ENCODE measurements at places on chromosomes 11 and 22.

- peak; percentile 96 for DNase-seq
Measured at GRCh38 chr22:36659762-36660509, 43.6 kb downstream of the CACNG2 start.

DNA sequence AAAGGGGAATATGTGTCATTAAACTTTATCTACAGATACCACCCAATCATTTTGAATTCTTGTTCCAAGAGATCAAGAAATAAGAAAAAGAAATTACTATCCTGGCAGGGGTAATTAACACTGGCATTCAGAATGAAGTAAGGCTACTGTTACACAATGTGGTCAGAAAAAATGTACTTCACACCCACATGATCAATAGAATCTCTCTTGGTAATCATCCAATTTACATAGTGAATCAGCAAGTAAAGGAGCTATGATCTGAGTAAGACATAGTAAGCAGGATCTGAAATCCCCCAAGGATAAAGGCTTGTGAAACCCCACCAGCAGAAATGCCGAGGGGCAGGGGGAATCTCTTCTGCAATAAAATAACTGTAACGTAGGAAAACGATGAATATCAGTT lies 466.5 kb downstream of the FAM181B start:
- DNase-seq, result no peak

DNA sequence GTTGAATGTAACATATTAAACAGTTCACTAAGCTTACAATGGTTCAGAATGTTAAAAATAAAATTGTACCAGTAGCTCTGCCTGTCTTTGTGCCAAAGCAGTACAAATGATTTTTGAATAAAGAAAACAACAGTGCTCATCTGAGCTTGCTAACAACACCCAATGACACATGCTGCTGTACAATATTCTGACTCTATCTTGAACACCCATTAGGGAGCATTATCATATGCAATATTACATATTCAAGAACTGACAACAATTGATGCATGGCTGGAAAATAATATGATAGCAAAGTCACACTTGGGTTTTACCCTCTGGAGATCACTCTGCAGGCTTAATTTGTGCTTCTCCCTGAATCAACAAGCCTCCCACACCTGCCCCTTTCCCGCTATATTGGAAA lies 953.7 kb downstream of the OPCML start:
- no peak for DNase-seq

GRCh38 chr22:17201285-17201945 lies 17.8 kb downstream of the ADA2 start:
- no peak for DNase-seq

DNA sequence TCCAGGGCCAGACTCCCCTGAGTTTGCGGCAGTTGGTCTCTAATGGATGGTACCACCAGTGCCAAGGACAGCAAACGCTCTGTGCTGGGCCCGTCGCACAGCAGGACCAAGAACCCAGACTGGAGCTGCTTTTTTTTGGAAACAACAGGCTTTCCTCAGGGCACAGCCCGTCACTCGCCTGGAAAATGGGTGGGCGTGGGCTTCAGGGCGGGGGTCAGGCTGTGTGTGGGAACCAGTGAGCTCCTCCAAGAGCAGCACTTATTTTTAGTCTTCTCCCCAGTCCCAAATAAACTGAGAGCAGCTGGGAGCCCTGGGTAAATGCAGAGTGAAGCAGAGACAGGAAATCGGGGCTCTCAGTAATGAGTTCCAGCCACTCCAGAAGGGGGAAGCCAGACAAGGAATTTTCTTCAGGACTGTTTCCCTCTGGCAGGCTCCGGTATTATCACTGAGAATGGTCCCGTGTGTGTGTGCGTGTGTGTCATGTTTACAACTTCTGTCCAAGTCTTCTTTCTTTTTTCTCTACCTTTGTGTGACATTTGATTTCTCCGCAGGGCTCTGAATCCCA lies 63.0 kb downstream of the PPFIBP2 start:
- peak; percentile 75 for DNase-seq

GRCh38 chr11:49851511-49851910 lies 100.7 kb upstream of the OR4C13 start:
- DNase-seq, result no peak

DNA sequence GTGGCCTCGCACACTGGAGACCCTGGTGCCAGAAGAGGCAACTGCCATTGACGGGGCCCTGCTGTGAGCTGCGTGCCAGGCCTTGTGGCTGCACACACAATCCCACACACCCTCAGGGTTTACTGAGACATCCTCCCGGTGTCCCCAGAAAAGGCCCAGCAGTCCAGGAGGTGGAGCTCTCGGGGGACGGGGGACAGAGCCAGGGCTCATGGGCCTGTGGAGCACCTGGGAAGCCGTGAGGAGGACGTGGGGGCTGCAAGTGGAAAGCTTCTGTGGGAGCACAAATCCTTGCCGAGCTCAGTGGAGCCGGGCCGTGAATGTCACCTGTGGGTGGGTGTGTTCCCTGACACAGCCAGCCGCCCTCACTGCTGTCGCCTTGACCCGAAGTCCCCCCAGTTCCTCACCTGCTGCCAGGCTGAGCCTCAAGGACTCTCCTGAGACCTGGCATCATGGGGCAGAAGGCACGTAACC lies 609.7 kb downstream of the TBC1D22A start:
- DNase-seq, result no peak

GRCh38 chr22:31178859-31179258 lies 18.9 kb downstream of the RNF185 start:
- DNase-seq, result no peak

DNA sequence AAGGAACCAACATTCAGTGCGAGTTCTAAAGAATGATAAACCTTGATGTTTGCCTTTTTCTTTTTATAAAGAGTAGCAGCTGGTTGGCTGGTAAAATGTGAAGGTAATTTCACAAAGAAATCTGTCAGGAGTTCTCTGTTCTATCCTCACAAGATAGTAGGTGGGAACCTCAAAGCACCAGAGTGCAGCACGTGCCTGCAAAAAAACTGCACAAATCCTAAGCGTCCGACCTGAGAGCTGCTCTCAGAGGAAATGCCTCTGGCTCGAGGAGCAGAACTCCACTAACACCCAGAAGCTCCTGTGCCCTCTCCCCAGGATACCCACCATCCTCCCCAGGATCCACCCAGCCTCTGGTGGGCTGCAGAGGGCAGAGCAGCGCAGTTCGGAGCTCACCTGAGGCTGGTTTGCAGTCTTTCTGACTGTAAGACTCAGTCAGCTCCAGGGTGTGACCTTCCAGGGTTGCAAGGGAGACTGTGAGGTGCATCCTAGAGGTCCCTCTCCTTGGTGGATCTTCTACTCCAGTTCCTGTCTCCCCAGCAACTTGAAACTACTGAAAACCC lies 23.5 kb downstream of the PRDM10 start:
- no peak for DNase-seq

GRCh38 chr11:44528103-44528502 lies 37.4 kb upstream of the CD82 start:
- no peak for DNase-seq

DNA sequence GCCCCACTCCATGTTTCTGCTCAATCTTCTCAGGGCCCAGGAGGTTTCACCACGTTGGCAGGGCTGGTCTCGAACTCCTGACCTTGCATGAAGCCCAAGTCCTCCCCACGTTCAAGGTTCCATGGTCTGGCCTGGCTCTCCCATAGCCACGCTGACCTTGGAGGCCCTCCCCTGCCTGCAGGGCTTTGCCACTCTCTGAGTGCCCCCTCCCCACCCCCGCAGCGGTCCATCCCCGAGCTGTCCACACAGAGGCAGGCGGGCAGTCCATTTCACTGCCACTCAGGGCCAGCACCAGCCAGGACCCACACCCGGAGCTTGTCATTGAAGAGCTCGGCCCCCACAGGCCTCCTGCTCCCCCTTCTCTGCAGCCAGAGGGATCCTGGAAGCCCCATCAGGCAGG lies 30.7 kb downstream of the ARHGAP8 start:
- DNase-seq, result no peak

DNA sequence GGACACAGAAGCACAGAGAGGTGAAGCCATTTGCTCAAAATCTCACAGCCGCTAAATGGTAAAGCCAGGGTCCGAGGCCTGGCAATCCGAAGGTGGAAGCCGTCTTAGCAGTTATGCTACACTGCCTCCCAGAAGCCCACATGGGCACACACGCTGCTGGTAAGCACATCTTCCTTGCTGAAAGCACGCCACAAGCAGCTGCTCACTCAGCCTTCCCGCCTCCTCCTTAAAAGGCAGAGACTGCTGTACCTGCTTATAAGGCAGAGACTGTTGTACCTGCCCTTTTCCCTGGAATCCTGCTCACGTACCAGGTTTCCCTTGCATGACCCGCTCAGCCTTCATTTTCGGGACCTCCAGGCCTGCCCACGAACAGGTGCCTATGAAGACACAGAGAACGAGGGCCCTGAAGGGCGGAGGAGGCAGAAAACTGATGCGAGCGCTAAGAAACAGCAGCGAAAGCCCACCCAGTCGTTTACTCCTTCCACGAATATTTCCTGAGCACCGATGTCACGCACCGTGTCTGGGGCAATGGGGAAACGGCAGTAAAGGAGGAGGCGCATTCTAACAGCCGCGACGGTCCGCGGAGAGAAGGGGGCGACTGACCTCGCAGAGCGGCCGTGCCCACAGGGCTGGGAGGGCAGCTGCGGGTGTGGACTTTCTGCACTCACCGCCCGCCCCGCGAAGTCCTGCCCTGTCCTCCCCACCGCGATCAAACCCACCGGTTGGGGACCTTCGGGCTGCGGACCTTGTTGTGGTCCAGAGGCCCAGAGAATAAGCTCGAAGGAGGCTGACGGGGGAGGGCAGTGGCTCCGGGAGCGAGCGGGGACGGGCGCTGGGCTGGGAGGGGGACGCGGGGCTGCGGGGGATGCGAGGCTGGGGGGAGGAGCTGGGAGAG lies 13.0 kb downstream of the SPATA19 start:
- no peak for DNase-seq

DNA sequence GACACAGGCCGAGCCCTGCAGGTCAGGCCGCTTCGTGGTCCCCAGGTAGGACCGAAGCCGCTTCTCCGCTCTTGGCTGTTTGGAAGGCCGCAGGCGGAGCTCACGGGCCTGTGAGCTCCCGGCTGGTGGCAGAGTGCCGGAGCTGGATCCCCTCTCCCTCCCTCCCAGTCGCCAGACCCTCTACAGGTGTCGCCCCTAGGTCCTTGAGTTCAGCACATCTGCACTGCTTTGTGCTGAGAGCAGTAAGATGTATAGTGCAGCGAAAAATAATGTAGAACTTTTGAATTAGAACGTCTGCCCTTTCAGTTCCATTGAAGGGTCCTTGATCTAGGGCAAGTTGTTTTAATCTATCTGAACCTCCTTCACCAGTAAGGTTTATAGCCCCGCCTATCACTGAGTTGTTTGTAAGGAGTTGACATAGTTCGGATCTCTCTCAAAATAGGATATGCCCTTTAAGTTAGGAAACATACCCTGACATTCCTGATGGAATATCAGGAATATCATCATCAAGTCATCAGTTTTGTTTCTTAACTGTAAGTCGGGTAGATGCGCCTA lies 419 bp downstream of the ANKRD49 start:
- no peak for DNase-seq

DNA sequence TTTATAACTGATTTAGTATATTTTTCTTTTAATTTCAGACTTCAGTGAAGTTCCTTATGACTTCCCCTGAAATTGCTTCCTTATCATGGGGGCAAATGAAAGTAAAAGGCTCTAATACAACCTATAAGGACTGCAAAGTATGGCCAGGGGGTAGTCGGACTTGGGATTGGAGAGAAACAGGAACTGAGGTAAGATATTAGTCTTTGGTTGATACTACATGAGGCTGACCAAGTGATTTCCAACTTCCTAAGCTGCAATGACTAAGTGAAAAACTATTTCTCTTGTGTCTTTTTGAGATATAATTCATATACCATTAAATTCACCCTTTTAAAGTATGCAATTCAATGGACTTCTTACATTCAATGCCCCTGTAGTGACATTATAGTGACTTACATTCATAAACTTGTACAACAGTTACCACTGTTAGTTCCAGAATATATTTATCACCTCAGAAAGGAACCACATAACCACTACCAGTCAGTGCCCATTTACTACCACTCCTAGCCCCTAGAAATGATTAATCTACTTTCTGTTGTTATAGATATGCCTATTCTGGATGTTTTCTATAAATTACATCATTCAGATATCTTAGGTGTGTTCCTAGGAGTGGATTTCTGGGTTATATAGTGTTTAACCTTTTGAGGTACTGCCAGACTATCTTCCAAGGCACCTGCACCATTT lies 21.6 kb downstream of the AAMDC start:
- no peak for DNase-seq

DNA sequence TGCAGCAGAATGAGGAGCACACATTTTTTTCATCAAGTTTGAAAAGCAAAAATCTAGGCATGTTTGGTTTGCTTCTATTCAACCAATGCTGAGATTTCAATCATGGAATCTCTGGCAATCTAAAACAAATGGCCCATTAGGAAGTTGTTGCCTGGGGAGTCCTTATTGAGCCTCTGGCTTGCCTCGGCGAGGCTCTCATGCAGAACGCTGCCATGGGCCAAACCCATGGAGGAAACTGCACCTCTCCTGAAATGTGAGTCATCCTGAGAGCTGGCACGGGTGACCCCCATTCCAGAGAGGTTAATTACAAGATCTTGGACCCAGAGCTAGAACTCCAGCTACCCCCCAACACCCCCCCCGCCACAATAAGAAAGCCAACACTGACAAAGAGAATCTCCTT lies 80.7 kb downstream of the MN1 start:
- no peak for DNase-seq

GRCh38 chr22:29431986-29432385 lies 6.4 kb upstream of the RFPL1 start:
- no peak for DNase-seq

DNA sequence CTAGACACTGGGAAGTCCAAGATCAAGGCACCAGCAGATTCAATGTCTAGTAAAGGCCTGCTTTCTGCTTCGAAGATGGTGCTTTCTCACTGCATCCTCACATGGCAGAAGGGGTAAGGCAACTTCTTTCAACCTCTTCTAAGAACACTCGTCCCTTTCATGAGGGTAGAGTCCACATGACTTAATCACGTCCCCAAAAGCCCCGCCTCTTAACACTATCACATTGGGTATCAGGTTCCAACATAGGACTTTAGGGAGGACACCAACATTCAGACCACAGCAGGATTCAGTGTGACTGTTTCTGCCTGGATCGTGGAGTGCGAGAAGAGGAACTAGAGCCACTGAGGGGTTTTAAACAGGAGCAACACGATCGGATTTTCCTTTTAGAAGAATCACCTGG lies 3.7 kb upstream of the TIRAP start:
- no peak for DNase-seq

All from sigmoid colon (tissue), 7 donors.